ENCODE measurements at places on chromosomes 16 and 17.
A peak's percentile ranks its signal among the peaks of the same experiment; 100 is the strongest.

DNA sequence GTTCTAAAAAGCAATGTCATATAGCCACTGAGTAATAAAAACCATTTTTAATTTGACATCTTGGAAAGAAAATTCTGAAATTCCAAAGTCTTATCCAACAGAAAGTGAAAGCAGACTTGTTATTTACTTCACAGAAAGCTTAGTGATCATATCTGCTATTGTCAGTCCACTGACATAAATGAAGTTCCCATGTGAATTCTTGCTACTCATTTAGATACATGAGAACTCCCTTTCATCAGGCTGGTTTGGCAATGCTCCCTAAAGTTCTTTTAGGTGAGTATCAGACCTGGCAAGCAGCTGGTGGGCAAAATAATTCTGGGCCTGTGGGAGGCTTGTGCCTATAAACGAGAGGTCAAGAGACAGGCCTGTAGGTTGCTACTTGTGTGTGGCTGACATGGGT, 23.4 kb downstream of the NME2 start:
- DNase-seq = no peak

DNA sequence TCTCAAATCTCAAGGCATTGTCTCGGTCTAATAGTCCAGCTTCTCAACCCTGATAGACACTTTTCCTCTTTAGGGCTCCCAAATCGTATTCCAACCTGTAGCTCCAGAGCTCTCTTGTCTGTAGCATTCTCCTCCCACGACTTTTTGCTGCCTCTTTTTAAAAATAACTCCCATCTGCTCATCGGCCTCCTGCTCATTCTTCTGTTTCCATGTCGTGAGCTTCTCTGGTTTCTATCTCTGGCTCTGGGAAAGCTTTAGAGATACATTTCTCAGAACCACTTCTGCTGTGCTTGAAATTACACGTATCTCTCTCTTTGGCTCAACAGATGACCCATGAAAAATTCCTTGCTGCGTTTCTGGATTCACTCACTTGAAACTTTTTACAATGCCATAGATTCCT, 609.6 kb upstream of the C16orf82 start:
- DNase-seq = no peak

DNA sequence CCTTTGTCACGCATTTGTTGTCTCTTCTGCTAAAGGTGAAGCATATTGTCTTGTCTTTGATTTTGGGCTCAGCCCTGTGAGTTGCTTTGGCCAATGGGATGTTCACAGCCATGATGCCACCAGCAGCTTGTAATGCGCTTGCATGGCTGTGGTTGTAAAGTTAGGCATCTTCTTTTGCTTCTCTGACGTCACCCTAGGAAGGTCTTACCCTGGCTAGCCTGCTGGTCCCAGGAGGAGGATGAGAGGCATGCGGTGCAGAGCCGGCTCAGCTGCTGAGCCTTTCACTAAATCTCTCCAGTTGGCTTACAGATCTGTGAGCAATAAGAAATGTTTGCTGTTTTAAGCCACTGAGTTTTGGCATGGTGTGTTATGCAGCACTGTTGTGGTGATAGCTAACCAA, 40.8 kb downstream of the IRX6 start:
- DNase-seq = no peak

DNA sequence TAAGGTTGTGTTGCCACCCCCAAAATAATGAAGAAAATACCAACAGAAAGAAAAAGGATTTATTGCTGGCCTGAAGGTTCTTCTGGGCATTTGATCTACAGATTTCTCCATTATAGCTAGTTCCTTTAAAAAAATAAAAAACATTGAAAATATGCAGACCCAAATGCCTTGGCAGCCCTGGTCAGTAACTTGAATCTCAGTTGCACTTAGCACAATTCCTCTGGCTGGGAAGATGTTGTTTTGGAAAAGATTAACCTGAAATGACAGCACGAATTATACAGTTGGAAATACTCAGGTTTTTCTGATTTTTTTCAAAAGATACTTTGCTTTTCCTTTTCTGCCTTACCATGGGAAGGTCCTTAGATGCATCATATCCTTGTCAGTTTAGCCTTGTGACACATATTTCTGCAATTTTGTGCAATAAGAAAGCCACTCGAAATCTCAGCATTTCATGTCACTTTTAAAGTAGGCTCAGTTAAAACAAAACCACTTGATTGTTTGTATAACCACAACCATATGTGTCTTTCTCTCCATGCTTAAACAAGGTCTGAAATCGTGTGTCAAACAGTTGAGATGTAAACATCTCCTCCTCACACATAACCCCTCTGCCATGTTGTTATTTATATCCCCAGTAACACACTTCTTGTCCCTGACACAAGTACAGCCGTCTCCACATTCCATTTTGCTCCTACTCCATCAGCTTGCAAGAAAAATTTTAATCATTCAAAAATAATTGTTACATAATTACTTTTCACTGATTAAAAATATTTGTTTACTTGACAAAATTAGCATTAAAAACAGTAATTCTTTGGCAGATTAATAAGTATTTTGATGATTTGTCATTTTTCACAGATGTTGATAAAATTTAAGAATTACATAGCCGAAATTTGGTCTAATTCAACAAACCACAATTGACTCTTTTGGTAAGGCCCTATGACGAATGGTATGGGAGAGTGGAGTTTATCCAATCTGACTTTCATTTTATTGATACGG, 61.1 kb downstream of the SIAH1 start:
- DNase-seq = no peak

DNA sequence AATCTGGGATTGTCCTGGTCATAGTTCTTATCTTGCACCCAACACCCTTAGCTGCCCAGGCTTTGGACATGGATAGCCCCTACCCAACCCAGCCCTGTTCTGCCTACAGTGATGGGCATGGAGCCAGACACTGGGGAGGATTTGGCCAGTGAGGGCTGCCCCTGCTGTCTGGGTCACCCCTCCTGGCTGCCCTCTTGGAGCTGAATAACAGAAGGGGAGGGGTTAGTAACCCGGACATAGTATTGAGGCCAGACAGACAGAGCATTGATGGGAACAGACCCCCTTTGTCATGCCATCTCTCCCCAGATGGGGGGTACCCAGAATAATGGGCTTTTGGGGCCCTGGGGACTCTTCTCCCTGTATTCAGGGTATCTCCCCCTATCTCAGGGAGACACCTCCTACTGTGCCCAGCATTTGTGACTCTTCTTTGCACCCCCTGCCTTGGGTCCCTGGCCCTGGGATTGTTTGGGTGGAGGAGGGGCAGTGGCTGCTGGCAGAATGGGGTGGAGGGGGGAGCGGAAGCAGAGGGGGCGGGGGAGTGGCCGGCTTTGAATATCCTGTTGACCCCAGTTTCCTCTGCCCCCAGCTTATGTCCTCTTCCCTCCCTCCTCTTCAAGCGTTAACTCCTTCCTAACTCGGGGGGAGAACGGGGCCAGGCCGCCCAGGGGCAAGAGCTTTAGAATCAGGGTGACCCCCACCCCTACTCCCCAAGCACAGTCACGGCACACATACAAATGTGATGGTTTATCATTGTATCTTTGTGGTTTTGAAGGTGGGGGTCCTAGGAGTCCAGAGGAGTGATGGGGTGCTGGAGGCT, 17.0 kb downstream of the GJD3 start:
- peak; percentile 56 for DNase-seq

GRCh38 chr16:66740010-66740409, 11.4 kb downstream of the DYNC1LI2 start:
- DNase-seq = peak; percentile 59

DNA sequence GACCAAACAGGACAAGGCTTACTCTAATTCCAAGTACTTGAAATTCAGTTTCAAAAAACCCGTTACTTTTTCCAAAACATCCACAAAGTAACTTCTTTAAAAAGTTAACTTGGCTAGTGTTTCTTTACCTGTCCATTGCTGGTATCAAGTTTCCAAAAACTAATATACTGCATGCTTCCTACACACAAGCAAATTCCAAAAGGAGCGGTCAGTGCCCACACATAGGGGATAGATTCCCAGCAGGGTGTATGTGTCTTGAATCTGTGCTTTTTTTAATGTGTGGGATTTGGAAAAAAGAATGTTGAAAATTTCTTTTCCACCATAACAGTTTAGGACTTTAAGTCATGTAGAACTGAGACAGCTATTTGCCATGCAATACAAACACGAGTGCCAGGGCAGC, 367.8 kb upstream of the SOX9 start:
- DNase-seq = no peak

GRCh38 chr17:30513346-30513745, 36.1 kb downstream of the GOSR1 start:
- no peak for DNase-seq

GRCh38 chr17:28849281-28849680, 5.5 kb upstream of the ERAL1 start:
- DNase-seq = no peak

DNA sequence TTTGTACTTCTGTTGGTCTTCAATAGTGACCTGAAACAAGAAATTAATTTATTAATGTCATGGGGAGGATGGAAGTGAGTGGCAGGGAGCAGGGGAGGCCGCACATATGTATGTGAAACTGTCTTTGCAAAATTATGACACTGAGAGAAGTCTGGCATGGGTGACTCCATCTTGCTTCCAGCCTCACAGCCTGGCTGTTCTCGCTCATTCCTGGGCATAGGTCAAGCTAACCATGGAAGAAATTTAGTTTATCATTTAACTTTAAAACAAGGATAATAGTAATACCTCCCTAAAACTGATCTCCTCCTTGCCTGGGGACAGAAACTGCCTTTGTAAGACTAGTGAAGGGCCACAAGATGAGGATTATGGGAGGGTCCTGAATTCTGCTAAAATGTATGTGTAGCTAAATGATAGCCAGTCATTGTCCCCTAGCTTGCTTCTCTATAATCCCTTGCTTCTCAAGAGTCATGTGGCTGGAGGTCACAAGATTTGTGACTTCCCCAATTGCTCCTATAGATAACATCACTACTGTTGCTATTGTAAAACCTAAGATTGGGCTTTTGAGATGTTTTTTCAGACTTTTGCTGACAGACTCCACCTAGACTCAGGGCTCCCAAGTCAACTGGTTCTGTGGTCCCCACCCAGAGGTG, 126.0 kb downstream of the HS3ST3A1 start:
- DNase-seq = no peak

DNA sequence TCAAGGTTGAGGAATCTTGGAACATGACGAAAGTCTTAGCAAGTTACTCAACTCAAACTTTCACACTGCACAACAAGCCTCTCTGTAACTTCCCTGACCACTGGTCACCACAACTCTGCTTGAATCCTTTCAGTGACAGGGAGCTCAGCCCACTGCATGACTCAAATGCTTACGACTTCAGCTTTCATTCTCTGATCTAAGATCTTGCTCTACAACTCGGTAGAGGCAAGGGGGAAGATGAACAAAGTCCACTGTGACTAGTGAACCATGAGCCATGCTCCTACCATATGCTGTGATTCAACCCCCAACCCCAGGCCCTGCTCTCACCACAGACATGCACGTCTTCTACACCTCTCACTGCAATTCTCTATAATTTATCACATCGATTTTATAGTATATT, 160.9 kb downstream of the SLC39A11 start:
- no peak for DNase-seq

- DNase-seq = no peak
Observed at GRCh38 chr16:17850581-17851250, 380.0 kb upstream of the XYLT1 start.

All from dermis microvascular lymphatic vessel endothelial cell (primary cell).